ENCODE measurements at places on chromosomes 7 and 10.

GRCh38 chr7:44306606-44307005 is 18.8 kb downstream of the CAMK2B start:
- no peak for DNase-seq

GRCh38 chr10:61337741-61338140 is 115.4 kb downstream of the TMEM26 start:
- no peak for DNase-seq

DNA sequence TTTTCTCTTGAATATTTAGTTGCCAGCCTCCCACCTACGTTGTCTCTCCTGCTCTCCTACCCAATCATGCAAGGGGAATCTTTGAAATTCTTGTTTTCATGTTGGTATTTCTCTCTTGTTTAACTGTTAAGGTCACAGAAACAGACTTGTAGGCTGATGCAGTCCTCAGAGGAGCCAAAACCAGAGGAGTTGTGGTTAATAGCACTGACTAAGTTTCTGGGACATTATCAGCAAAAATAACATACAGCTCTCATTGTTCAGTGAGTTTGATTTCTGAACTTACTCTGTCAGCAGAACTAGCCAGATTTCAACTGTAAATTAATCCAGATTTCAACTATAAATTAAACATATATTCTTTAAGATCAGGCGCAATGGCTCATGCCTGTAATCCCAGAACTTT is 11.1 kb upstream of the CUL1 start:
- DNase-seq, result no peak

DNA sequence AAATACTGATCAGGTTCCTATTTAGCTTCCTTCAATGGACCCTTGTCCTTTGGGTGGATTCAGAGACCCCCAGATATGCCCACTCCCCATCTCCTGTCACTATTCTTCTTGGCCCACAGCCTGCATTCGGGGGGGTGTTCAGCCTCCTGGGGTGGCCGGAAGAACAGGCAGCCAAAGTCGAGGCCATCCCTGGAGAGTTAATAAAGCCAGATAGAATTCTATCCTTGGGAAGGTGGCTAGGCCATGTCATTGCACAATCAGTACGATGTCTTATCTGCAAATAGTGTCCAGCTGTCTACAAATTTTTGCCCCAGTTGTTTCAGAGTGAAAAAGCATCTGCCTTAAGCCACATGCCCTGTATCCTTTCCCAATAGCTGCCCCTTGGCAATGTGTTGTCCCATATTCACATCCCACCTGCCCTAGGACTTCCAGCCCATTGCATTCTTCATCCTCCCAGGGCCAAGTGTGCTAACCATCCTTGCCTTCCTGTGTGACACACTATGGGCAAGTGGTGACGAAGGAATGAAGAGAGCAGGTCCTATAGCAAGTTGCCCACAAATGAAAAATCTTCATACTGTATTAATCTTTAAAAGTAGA is 9.9 kb upstream of the FAM107B start:
- DNase-seq, result no peak

DNA sequence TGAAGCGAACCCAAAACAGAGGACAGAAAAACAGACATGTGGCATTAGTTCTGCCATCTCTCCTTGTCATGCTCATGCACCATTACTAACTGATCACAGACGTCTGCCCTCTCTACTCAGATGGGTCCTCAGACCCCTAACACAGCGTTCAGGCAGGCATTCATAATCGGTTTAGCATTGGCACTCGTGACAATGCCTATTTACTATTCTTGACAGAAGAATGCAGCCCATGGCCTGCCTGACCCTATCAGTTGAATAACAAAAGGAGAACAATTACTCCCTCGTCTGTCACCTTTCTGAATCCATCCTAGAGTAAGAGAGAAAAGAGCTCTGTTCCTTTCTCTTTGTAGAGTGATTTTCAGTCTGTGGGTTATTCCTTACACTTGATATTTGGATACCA is 194.6 kb upstream of the PHYHIPL start:
- no peak for DNase-seq

GRCh38 chr7:107206136-107206535 is 37.3 kb downstream of the HBP1 start:
- DNase-seq, result no peak

DNA sequence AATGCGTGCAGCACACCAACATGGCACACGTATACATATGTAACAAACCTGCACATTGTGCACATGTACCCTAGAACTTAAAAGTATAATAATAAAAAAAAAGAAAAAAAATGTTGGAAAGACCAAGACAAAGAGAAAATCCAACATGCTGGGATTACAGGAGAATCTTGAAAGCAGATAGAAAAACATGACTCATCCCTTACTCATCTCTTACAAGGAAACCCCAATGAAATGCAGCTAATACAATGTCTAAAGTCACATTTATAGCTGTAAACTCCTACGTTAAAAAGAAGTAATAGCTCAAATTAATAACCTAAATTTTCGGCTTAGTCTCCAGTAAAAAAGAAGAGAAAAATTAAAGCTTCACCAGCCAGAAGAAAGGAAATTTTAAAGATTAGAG is 47.5 kb upstream of the DGKB start:
- DNase-seq, result no peak

- no peak for DNase-seq
Observed at GRCh38 chr10:53406532-53406931, 633.9 kb upstream of the MBL2 start.

DNA sequence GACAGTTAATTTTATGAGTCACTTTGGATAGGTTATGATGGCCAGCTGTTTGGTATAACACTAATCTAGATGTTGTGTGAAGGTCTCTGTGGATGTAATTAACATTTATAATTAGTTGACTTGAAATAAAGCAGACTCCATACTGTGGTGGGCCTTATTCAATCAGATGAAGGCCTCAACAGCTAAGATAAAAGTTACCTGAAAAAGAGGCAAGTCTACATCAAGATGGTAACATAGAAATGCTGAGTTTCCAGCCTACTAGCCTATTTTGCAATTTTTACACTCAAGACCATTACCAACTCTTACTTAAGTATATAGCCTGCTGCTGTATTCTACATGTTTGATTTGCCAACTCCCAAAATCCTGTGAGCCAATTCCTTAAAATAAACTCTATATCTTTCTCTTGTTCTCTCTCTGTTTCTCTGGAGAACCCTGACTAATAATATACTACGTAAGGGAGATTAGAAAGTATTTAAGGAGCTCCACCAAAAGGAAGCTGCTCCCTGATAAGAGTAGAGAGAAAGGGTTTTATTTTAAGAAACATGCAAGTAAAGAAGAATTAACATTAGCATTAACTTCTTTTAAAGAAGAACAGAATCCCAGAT is 42.7 kb downstream of the ZNF438 start:
- no peak for DNase-seq

DNA sequence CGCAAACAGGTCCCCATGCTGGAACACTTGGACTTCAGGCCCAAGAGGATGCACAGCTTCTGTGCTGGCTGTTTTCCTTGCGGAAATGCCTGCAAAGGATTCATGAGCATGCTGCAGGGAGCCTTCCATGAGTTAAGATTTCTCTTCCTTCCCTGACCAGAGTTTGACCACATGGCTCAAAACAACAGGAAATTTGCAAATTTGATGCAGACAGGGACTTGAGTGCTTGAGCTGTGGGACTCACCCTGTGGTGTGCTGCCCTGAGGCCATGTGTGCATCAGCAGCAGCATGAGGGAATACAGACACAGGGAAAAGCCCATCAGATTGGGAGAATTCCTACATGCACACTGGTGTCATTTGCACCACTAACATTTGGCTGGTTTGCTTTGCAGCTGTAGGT is 195.4 kb downstream of the CDC14C start:
- no peak for DNase-seq

DNA sequence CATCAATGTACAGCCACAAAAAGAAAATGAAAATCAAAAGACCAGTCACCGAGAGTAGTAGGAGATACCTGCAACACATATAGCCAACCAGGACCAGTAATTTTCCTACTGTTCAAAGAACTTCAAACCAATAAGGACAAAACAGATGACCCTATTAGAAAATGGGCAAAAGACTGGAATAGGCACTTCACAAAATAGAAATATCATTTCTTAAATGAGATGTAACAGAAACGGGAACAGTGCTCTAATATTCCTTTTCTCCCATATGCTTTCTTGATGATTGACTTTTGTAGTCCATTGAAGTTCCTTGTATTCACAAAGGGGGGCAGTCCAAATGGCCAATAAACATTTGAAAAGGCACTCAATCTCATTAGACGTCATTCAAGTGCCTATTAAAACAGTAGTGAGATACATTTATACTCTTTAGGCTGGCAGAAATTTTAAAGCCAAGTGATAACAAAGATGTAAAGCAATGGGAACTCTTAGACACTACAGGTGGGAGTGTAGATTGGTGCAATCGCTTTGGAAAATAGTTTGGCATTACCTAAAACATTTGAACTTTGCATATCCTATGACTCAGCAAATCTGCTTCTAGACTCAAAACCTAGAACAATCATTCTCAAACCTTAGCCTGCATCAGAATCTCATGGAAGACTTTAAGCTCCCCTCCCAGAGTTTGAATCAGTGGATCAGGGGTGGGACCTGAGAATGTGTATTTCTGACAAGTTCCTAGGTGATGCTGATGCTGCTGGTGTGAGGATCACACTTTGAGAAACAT is 24.3 kb upstream of the FOXK1 start:
- DNase-seq, result no peak

- DNase-seq, result no peak
Observed at GRCh38 chr7:93821463-93821862, 69.1 kb downstream of the TFPI2 start.

DNA sequence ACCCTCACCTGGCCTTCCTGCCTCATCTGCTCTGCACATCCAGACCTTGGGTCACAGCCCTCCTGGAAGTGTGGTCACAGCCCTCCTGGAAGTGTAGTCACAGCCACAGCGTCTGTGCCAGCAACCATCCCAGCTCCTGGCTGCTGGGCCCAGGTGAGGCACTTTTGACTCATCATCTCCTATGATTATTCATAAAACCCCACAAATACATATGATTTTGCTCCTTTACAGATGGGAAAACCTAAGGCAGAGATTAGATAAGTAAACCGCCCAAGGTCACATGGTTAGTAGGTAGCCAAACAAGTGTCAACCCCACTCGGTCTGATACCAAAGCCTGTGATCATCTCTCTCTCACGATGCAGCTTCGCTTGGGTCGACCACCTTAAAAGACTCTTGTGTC is 94.3 kb downstream of the PRLHR start:
- no peak for DNase-seq

DNA sequence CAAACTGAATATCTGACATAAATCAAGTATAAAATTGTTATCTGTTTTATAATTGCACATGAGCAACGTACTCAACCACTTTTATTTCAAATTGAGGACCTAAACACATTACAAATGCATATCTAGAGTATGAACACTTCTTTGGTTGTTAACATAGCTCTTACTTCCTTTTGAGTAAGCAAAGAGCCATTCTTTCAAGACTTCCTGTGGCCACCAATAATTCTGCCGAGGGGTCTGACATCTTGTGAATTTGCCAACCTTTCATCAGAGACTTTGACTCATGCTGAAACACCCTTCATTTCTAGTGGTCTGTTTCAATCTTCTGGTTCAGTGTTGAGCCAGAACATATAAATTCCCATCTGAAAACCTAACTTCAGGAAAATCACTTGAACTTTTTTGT is 59.4 kb downstream of the CDK14 start:
- DNase-seq, result no peak

Measured in head of caudate nucleus (tissue), 42 donors.